ENCODE measurements at places on chromosomes 3 and 15.

DNA sequence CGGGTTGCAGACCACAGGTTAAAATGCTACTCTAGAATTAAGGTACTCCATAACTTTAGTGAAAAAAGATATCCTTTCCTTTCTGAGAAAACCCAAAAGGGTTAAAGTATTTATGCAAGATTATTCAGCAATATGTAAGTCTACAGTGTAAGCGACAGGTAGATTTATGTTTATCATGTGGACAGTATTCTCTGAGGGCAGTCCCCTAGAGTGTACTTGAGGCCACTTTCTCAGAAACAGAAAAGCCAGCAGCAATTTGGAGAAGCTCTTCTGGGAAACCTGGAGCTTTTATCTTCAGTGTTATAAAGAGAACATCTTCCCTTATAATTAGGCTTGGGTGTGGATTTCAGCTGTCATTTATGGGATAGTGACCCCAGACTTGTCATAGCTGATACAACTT is 8.9 kb downstream of the ST3GAL6 start:
- no peak for DNase-seq

DNA sequence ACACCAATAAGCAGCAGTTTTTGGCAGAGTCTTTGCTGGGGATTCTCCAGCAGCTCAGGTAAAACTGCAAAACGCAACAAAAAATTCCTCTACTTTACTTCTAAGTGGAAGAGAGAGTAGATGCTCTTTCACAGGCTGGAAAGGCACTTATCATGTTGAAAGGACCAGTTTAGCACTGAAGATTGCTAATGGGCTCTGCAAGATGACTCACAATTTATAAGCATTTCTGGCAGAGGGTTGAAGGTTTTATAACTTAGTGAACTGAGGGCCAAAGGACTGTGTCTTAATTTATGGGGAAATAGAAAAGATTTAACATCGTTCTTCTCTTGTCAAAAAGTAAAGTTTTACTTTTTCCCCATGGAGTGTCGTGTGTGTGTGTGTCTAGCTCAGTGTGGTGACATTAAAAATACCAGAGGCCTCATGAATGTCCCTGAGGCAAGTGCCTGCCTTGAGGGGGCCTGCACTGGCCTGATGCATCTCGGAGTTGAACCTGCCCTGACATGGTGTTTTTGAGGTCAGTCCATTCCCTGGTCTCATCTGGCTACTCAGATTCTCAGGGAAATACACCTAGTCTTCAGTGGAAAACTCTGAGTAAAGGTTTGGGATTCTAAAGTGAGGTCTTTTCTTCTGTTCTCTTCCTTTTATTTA is 1092.0 kb downstream of the NAALADL2 start:
- no peak for DNase-seq

GRCh38 chr3:156201411-156202405 is 81.3 kb downstream of the KCNAB1 start:
- DNase-seq = no peak

GRCh38 chr15:39183164-39183881 is 397.6 kb upstream of the THBS1 start:
- DNase-seq = no peak

DNA sequence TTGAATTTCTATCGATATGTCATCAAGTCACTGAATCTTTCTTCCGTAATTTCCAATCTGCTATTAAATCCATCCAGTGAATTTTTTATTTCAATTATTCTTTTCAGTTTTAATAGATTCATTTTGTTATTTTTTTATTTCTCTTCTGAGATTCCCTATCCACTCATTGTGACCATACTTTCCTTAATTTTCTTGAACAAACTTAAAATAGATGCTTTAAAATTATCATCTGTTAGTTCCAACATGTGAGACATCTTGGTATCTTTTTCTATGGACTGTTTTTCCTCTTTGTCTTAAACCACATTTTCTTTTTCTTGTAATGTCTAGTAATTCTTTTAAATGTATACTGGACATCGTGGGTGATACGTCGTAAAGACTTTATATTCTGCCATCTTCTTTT is 236.6 kb upstream of the TLE3 start:
- no peak for DNase-seq

DNA sequence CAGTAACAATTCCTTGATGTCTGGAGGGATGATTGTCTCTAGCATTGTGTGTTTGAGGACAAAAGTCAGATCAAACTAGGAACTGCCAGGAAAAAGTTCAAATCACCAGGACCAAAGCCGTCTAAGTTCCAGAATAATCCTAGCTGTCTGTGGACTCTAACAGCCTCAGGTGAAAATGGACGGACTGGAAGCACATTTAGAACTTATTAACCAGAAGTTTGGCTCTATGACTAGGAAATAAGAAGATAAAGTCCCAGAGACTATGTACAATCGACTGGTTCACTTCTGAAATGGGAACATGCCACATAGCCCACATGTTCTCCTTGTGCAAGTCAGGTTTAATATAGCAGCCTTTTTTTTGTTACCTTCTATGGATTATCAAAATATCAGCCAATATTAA is 50.6 kb upstream of the SGO1 start:
- no peak for DNase-seq

- no peak for DNase-seq
Observed at GRCh38 chr3:50010959-50011358, 71.0 kb downstream of the RBM6 start.

GRCh38 chr15:89174476-89174875 is 46.9 kb downstream of the RLBP1 start:
- no peak for DNase-seq

DNA sequence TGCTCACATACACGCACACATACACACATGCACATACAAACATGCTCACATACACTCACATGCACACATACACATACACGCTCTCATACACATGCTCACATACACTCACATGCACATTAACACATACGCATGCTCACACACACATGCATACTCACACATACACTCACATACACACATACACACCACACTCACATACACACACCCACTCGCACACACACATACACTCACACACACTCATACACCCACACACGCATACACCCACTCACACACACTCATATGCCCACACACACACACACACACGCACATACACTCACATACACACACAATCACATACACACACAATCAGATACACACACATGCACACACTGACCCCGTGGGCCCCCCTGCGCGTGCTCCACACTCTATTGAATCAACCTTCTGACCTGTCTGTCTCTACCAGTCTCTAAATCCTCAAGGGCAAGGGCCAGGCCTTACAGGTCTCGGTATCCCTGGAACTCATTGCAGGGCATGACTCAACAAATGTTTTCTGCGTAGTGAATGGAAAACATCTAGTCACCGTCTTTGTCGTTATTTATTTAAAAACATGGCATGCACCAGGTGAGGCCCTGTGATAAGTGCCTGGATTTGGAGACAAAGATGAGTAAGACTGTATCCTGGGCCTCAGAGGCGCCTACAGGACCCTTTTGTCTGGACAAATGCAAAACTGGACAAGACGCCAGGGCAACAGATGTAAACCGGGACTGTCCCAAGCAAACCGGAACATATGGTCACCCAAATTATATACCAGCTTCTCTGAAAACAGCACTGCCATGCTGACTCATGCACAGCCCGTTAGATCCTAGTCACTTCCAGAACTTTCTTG is 41.8 kb downstream of the GRK7 start:
- no peak for DNase-seq

GRCh38 chr15:63831041-63831440 is 2.7 kb downstream of the HERC1 start:
- no peak for DNase-seq

- no peak for DNase-seq
Observed at GRCh38 chr3:119543147-119543546, 16.3 kb downstream of the CD80 start.

- no peak for DNase-seq
Observed at GRCh38 chr3:81521855-81522254, 239.6 kb downstream of the GBE1 start.

DNA sequence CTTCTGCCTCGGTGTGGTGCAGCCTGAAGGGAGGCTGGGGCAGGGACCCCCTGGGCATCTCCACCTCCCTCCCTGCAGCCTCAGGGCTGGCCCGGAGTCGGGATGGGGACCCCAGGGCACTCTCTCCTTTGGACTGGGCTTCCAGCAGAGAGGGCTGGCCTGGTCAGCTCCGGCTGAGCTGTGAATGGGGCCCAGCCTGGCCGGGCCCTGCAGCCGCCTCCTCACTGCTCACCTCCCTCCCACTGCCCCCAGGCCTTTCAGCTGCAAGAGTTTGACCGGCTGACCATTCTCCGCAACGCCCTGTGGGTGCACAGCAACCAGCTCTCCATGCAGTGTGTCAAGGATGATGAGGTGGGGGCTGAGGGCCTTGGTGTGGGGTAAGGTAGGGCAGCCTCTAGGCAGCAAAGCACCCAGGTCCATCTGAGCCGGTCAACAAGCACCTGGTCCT is 36.0 kb downstream of the PSTPIP1 start:
- DNase-seq = no peak

GRCh38 chr3:127049393-127049792 is 66.5 kb downstream of the PLXNA1 start:
- DNase-seq = no peak

DNA sequence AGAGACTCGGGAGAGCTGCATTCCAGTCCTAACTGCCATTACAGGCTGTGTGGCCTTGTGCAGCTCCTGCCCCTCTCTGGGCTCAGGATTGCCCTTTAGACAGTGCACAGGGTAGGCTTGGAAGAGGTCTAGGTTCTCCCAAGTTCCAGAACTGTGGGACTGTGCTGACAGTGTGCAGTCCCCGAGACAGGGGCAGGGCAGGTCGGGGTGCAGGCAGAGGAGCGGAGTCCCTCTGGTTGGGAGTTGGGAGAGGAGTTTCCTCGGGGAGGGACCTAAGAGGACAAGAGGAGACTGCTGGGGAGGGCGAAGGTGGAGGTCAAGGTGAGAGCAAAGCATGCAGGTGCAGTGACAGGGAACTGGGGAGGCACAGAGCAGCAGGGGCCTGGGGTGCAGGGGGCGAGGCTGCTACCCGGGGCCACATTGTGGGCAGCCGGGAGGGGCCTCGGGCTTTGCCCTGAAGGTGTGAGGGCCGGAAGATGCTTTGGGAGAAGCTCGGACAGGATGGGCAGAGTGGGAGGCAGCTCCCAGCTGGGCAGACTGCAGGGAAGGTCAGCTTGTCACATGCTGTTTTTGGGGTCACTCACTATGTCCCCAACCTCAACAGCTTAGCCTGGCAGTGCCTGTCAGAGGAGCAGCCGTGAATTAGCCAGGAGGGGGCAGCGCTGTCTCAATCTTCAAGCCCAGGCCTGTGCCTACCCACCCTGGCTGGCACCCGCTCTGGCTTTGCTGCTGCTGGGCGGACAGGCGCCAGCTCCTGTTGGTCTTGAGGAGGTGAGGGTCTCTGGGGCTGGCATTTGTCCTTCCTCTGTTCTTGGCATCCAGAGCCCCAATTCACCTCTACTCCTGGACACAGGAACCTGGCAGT is 15.4 kb upstream of the CSPG4 start:
- peak; percentile 15 for DNase-seq

GRCh38 chr15:94370206-94370935 is 139.0 kb downstream of the MCTP2 start:
- DNase-seq = no peak

DNA sequence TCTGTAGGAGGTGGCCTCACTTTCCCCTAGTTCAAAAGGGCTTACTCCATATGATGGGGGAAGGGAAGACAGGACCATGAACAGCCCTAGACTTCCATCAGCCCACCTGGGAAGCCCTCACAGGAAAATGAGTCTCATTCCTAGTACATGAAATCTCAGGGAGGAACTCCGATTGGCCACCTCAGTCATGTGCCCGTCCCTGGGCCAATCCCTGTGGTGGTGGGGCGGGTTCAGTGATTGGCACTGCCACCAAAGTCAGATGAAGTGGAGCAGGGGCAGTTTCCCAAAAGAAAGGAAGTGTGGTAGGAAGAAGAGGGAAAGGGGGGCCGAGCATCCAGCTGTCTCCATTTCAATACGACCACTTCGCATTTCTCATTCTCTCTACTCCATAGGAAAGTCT is 25.9 kb upstream of the GP9 start:
- no peak for DNase-seq

- no peak for DNase-seq
Observed at GRCh38 chr15:101129851-101130380, 121.9 kb downstream of the CHSY1 start.

DNA sequence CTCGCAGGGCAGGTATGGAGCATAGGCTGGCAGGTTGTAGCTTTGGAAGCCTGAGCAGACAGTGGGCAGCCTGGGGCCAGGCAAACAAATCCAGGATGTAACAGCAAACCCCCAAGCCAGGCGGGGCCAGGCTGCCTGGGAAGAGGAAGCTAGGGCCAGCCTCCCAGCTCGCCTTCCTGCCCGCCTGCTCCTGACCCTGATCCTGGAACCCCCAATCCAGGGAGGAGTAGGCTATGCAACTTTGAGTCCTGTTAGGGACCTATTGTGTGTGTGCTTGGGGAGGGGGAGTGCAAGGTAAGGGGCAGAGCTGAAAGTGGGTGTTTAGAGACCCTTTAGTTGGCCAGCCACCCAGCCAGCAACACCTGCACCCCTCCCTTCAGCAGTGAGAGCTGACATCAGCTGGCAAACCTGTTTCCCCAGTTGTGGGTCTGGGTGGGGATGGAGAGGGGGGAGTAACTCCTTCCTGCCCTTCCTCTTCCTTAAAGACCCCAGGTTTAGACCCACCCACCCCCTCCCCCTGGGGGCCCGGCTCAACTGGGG is 2.5 kb downstream of the NBEAL2 start:
- DNase-seq = no peak

- no peak for DNase-seq
Observed at GRCh38 chr3:171967932-171968678, 71.3 kb upstream of the FNDC3B start.

DNA sequence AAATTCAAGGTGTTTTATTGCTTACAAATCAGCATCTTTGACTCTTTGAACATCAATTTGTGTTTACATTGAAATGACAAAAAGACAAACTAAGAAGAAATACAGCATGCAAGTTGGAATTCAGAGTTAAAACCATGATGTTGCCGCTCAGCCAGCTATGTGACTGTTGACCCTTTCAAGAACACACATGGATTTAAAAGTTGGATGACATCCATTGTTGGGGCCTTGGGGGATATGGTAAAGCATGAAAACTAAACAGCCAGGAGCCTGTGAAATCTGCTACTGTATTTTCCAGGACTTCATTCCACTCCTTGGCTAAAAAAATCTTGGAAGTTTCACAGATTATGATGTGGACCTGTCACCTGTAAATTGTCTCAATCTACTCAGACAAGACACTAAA is 4.6 kb downstream of the P2RY1 start:
- no peak for DNase-seq

- DNase-seq = no peak
Observed at GRCh38 chr3:151878465-151878864, 5.0 kb downstream of the SUCNR1 start.

GRCh38 chr3:118550556-118550955 is 484.1 kb downstream of the IGSF11 start:
- DNase-seq = no peak

- DNase-seq = no peak
Observed at GRCh38 chr3:184670091-184670602, 41.7 kb downstream of the MAGEF1 start.

DNA sequence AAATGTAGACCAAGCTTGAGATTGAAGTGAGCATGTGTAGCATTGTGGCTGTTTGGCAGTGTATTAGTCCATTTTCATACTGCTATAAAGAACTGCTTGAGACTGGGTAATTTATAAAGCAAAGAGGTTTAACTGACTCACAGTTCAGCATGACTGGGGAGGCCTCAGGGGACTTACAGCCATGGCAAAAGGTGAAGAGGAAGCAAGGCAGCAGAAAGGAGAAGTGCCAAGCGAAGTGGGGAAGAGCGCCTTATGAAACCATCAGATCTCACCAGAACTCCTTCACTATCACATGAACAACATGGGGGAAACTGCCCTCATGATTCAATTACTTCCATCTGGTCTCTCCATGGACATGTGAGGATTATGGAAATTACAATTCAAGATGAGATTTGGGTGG is 8.6 kb upstream of the CERS3 start:
- DNase-seq = peak; percentile 29

- DNase-seq = no peak
Observed at GRCh38 chr15:59739557-59740186, 50.6 kb upstream of the BNIP2 start.

Measured in bone marrow (tissue), 2 donors.